ENCODE measurements at places on chromosomes 1 and 21. TPM values are rescaled to one million over a fixed set of nuclear protein-coding genes. Genes with fewer than 3 reads are reported as not detected.

Gene OR2G6
- not detected for polyA plus RNA-seq

DNA sequence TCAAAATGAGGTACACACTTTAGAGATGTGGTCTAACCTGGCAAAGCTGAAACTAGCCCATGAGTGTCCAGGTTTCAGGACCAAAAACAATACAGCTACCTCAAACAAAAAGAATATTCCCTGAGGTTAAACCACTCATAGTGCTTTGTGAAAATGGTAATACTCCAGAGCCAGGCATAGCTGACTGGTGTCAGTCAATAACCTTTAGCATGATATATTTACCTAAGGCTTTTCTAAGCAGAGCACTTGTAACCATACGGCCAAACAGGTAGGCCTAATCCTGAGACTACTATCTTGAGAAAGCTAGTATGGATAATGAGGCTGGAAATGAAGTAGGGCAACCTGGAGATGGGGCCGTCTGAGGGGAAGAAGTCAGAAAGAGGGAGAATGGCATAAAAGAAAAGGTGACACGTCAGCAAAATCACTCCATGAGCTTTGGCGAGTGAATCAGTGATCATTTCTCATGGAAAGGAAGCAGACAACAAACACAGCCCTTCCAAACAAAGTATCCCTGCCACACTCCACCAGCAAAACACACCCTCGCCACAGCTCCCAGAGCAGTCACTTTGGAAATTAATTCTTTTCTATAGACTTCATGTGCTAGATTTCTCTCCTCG, 1.7 kb upstream of the LRRC52 start:
- DNase-seq = no peak

DNA sequence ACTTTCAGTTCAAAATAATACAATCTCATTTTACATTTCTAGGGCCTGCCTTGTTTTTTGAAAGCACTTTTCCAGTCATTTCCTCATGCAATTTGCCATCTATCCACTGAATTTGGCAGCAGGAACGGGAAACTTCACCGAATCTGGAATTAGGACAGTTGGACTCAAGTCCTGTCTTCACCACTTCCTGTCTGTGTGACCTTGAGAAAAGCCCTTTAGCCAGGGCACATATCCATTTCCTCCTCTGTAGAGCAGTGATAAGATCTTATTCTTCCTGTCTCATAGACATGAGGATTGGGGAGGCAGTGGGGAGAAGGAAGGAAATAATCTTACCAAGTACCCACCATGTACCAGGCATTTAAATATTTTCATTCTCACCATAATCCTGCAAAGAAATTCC, 12.0 kb downstream of the VAV3 start:
- DNase-seq = no peak

DNA sequence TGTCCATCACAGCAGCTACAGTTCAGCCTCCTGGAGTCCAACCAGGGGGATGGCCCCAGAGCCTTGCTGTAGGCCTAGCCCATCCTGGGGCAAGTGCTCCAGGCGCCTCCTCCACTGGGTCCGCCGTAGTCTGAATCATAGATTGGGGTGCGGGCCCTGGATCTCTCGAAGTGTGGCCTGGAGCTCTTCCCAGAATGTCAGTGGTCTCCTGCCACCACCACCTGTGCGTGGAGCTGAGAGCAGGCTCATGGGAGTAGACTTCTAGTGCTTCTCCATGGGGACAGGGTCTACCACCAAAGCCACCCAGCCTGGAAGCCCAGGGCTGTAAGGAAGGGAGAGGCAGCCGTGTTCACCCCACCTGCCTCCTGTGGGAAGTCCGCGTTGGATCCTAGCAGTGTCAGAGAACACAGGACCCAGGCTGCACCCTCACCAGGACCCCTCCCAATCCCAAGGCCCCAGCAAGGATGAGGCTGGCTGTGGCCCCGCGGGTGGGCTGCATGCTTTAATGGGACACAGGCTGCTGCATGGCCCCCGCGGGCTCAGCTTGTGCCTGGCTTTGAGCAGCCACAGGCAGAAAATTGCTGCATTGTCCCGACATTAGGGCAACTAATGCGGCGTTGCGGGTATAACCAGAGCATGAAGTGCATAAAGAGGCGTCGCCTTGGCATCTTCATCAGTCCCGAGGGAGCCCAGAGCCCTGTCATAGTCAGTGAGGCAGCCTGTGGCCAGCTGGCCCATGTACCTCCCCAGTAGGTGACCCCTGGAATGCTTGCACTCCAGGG, 735 bp upstream of the HES3 start:
- DNase-seq = no peak

DNA sequence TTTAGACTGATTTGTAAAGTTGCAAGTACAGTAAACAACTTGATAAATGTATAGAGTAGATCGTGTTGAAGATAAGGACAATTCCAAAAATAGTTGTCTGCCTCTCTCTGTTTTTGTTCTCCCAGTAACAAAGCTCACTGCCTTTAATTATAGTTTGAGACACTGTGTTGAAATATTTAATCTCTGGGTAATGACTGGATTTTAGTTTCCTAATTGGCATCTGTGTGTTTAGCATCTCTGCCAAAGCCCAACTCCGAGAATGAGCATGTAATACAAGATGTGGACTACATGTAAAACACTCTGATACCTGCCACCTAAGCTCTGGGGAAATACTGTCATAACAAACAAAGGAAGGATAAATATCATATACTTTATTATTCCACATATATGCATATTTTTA, 27.7 kb upstream of the SDE2 start:
- DNase-seq = no peak

Gene MYOM3
- 0.49 TPM for polyA plus RNA-seq

GRCh38 chr1:54278941-54279422, 79.0 kb downstream of the MRPL37 start:
- DNase-seq = no peak

GRCh38 chr21:38994042-38994441, 188.3 kb downstream of the ETS2 start:
- DNase-seq = no peak
